ENCODE measurements at places on chromosomes 16 and 17.

DNA sequence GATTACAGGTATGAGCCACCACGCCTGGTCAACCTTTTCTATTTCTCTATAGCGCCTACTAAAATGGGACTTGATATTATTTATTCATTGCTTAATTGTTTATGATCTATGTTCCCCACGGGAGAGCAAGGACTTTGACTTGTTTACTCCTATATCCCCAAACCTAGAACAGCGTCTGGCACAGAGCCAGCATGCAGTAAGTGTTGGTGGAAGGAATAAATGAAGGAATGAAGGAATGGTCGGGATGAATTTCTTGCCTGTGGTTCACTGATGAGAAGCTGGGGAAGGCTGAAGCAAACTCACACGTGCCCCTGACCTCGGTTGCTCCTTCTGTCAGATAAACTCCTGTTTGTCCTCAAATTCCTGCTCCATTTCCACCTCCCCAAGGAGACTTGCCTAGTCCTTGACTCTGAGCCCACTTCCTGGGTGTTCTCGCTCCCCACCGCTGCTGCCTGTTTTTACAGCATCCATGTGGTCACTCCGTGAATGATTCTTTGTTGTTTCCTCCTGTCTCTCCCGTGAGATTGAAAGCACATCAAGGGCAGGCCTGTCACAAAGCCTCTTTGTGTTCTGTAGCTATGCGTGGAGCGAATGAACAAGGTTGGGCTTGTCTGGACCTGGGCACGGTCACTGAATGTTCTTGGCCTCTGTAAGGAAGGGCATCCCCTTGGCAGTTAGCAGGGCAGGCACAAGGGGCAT, 17.3 kb downstream of the C17orf100 start:
- no peak for DNase-seq

DNA sequence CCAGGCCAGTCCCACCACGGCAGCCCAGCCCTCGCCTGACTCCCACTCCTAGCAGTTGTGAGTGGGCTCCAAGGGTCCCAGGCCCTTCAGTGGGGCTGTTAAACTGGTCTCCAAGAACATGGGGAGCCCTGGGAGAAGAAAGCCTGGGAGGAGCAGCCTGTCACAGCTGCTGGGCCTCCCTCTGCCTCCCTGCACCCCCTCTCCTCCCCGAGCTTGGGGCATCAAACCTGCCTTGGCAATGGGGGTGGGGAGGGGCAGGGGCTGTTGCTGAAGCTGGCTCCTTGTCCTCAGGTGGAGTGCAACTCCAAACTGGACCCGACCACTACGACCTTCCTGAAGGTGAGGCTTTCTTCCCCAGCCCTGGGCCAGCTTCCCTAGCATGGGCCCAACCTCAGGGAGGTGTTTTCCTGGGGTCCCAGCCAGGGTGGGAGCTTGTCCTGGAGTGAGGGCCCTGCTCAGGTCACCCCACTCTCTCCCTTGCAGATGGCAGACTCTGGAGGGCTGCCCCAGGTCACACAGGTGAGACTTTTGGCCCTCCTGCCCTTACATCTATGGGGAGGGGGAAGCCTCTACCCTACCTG, 6.6 kb upstream of the SETD6 start:
- DNase-seq, result no peak

DNA sequence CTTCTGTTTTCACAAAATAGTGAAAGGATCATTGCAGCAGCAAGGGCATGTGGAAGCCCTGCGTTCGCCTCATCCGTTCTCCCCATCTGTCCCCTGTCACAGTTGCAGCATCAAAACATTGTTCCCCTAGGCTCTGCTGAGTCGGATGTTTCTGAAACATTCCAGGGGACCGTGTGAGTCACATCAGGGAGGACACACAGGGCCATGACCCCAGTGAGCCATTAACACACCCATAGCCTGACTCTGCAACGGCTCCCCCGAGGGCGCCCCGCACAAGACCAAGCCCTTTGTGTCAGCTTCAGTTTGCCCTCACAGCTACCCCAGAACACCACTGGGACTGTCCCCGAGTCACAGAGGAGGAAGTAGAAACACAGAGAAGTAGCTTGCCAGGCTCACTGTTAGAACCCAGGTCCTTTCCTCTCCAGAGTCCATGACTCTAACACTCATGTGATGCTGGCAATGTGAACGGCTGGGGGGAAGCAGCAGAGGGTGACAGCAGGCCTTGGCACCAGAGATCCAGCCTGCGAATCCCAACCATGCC, 63.3 kb upstream of the HSBP1 start:
- no peak for DNase-seq

GRCh38 chr17:79891113-79891730, 52.0 kb upstream of the CBX4 start:
- DNase-seq, result no peak
